ENCODE measurements at places on chromosomes 2 and 18.

DNA sequence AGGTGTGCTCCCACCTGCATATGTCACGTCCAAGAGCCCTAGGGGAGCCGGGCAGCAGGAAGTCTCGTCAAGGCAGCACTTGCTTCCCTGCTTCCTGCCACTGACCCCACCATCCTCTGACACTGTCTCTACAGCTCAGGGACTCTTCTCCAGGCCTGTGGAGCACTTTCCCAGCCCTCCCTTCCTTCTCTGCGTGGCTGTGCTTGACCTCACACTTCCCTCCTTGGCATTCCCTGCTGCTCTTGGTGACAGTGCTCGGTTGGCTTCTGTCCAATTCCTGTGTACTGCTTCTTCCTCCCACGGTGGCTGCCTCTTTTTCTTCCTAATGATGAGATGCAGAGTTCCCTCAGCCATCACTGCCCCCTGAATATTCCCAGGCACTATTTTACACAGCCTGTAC lies 2.8 kb downstream of the CIDEA start:
- H3K27me3 ChIP-seq = peaks cover 58% of the 10 kb centered on the region
- DNase-seq = no peak
- no peak overlapping the region for H3K4me3 ChIP-seq
- peaks cover 4% of the 10 kb centered on the region for H3K4me1 ChIP-seq
- no peak overlapping the region for H3K27ac ChIP-seq

DNA sequence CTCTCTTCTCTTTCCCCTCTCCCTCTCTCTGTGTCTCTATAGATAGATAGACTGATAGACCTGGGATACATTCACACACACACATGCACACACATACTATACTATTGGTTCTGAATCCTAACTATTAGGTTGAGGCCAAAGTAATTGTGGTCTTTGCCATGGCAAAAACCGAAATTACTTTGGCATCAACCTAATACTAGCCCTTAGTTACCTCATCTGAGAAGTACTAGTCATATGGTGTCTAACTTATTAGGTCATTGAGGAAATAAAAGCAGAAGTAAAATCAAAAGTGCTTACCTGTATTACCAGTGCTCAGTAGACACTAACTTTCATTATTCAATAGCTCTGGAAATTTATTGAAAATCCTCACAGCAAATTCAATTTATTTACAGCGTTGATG lies 451.5 kb downstream of the EPHA4 start:
- H3K4me3 ChIP-seq = no peak overlapping the region
- no peak overlapping the region for H3K27ac ChIP-seq
- DNase-seq = no peak
- peaks cover 22% of the 10 kb centered on the region for H3K27me3 ChIP-seq
- H3K36me3 ChIP-seq = no peaks in the 10 kb centered on the region

DNA sequence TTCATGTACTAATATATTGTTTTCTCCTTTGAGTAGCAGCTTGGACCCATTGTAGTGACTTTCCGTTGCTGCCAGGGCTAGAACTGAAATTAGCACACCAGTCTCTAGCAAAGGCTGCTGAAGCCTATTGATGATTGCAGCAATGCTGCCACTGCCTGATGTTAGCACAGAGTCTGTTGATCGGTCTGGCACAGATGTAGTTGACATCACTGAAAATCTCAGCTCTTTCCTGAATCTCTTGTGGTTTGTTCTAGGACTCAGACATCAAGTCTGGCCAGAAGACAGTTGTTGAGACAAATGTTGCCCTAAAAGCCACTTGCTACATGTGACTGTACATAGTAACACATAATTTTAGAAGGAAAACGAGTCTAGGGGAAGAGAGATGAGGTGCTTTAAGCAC lies 47.2 kb downstream of the VAPA start:
- H3K27ac ChIP-seq = no peak overlapping the region
- no peaks in the 10 kb centered on the region for H3K36me3 ChIP-seq
- DNase-seq = no peak
- peaks cover 12% of the 10 kb centered on the region for H3K4me1 ChIP-seq
- no peaks in the 10 kb centered on the region for H3K27me3 ChIP-seq

GRCh38 chr2:240419271-240419670 lies 16.2 kb upstream of the GPC1 start:
- H3K36me3 ChIP-seq = peaks cover 15% of the 10 kb centered on the region
- no peak overlapping the region for H3K4me3 ChIP-seq
- peaks cover 9% of the 10 kb centered on the region for H3K27me3 ChIP-seq

DNA sequence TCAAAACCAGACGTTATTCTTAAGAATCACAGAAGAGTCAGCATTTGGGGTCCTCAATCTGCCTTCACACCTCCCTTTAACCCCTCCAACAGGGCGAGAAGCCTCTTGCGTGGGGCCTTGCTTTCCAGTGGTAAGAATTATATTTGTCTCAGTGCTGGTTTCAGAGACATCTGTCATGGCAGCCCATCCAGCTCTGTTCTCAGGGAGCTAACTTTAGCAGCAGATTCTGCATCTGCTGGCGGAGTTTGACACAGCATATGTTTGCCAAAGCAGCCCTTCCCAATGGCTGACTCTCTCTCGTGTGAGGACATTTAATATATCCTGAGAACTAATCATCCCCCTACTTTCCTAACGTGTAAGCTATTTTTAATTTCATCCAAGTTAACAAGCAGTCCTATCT lies 91.5 kb upstream of the BCL11A start:
- peaks cover 20% of the 10 kb centered on the region for H3K4me1 ChIP-seq
- H3K36me3 ChIP-seq = no peaks in the 10 kb centered on the region
- DNase-seq = no peak
- H3K27ac ChIP-seq = peak overlapping the region; percentile 20
- H3K27me3 ChIP-seq = no peaks in the 10 kb centered on the region

DNA sequence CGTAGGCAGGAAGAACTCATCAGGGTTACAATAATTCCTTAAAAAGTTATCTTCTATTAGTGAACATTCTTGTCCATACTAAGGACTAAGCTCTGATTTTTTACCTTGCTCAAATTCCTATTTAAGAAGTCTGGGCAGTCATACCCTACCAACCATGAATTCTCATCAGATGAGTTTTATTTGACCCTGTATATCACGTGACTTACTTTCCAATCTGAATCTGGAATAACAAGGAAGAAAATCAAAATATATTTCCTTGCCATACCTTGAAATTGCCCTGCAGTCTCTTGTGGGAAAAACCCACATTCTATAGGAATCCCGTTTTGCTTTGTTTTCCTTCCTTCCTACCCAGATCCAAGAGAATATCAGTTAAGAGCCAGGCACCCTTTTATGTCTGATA lies 352.7 kb downstream of the AKAIN1 start:
- no peaks in the 10 kb centered on the region for H3K4me1 ChIP-seq
- H3K27me3 ChIP-seq = no peaks in the 10 kb centered on the region
- no peak overlapping the region for H3K4me3 ChIP-seq
- no peak for DNase-seq
- H3K36me3 ChIP-seq = no peaks in the 10 kb centered on the region
- H3K27ac ChIP-seq = no peak overlapping the region

- no peak overlapping the region for H3K27ac ChIP-seq
- no peaks in the 10 kb centered on the region for H3K36me3 ChIP-seq
- H3K4me3 ChIP-seq = no peak overlapping the region
These were observed 1519.9 kb upstream of the ACVR2A start for GRCh38 chr2:146324951-146325350.

DNA sequence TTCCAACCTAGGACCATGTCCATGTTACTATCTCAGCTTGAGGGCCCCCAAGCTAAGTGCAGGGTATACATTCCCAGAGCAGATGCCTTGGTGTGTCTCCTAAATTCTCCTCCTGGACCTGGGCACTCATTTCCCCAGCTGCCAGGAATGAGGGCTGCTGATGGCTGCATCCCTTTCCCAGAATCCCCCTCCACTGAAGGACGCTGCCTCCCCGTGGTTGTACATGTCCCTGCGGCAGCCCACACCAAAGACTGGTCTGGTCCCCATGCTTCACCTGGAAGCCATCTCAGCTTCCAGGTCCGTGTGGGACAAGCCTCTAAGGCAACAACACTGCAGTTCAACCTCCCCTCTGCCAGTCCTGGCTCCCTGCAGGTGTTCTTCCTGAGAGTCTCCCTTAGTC lies 14.6 kb downstream of the TMEM163 start:
- H3K27ac ChIP-seq = no peak overlapping the region
- no peak for DNase-seq
- peaks cover 58% of the 10 kb centered on the region for H3K27me3 ChIP-seq

Data from stimulated activated naive B cell treated with anti-CD40 and anti-IgM and Interleukin-4, amounts not matched to agents 10 μg/mL and 1 μg/mL and 100 μg/mL, for 72 hours (primary cell).